ENCODE measurements at places on chromosomes 4 and X. TPM values are rescaled to one million over a fixed set of nuclear protein-coding genes. Genes with fewer than 3 reads are reported as not detected.

The GAGE12C gene
- not detected for polyA plus RNA-seq

The ZRSR2 gene
- 6.1 TPM for polyA plus RNA-seq

The STK32B gene
- polyA plus RNA-seq, result 6.0 TPM

The IQSEC2 gene
- polyA plus RNA-seq, result 5.6 TPM

The MRFAP1 gene
- 387 TPM for polyA plus RNA-seq

The ASIC5 gene
- not detected for polyA plus RNA-seq

The CITED1 gene
- polyA plus RNA-seq, result 7.8 TPM

The PDE6B gene
- polyA plus RNA-seq, result 0.76 TPM

The CT45A5 gene
- not detected for polyA plus RNA-seq
